Activated naive CD8-positive, alpha-beta T cell treated with anti-CD3 and anti-CD28 coated beads for 36 hours (primary cell): ENCODE measurements at places on chromosomes 3 and 15. TPM values are rescaled to one million over a fixed set of nuclear protein-coding genes. Genes with fewer than 3 reads are reported as not detected.

C2CD4A gene
- total RNA-seq = 0.20 TPM

DNA sequence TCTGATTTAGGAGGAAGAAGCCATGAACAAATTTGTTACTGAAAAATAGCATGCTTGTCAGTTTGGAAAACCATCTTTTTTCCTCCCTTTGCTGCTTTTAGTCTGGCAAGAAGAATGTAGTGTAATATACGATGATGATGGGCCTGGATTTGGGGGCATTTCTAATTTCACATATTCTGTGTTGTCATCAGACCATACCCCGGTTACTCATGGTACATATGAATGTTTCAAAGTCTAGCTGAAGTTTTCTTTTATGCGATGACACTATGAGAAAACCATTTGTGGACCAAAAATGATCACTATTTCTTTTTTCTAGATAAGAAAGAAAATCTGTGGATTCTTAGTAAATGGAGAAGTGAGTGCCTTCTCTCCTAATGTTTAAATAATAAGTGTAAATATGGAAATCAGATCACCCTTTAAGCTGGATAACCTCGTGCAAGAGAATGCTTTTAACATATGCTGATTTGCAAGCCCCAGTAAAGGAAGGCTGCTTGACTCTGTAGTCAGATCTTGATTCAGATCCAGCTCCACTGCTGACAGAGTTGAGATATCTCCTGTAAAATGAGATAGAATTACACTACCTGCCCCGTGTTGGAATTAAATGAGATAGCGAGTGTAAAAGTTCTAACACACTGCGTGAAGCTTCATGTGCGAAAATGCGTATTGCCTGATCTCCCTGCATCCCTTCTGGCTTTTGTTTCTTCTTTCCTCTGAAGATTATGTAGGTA, 3.0 kb downstream of the MEF2A start:
- DNase-seq = no peak

DNA sequence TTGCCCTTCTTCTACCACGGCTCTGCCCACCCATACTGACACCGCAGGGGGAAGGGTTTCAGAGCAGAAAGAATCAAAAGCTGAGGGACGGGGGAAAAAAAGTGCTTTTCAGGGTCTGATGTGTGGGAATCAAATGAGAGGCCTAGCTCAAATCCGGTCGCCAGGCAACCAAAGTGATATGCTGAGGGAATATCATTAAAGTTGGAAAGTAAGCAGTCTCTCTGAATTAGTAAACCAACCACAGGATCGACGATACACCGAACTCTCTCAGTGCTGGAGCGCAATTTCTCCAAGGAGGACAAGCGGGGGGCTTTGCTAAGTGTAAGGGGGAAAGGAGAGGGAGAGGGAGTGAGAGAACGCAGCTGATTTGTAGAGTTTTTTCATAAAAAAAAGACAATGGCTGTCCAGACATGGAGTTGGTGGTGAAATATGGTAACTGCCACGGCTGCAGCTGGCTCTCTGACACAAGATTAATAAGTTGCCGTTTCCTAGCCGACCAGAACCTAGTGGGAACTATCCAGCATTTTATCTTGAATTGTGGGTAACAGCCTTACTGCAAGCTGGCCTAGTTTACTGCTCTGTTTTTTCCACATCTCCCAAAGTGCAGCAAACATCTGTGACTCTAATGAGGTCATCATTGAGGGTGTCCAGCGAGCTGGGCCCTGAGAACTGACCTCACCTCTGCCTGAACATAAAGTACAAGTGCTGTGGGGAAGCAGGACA, 530.2 kb downstream of the SOX2 start:
- DNase-seq = no peak

- DNase-seq = no peak
Observed at GRCh38 chr3:58526515-58526957, 10.5 kb downstream of the ACOX2 start.

GRCh38 chr3:14474363-14475081, 65.6 kb downstream of the GRIP2 start:
- DNase-seq = no peak

GRCh38 chr15:75927601-75928000, 23.9 kb downstream of the FBXO22 start:
- no peak for DNase-seq

PLA2G4B gene
- total RNA-seq = 2.2 TPM

EPHB3 gene
- total RNA-seq = 0.16 TPM

DNA sequence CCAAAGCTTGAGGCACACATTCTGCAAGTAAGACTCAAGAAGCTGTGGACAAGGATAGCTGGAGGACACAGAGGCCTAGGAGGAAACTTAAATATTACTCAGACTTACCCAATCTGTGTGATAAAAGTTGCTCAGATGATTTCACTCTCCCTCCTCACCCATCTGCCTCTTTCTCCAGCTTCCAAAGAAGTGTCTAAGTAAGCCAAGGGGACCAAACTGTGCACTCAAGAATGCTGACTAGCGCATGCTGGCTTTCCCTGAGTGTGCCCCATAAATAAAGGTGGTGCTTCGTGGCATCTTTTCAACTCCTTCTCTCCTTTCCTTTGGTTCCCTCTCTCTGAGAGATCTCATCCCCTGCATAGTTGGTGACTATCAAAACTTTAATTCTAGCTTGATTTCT, 211.0 kb upstream of the LMCD1 start:
- DNase-seq = no peak

GTPBP8 gene
- 31.6 TPM for total RNA-seq

DNA sequence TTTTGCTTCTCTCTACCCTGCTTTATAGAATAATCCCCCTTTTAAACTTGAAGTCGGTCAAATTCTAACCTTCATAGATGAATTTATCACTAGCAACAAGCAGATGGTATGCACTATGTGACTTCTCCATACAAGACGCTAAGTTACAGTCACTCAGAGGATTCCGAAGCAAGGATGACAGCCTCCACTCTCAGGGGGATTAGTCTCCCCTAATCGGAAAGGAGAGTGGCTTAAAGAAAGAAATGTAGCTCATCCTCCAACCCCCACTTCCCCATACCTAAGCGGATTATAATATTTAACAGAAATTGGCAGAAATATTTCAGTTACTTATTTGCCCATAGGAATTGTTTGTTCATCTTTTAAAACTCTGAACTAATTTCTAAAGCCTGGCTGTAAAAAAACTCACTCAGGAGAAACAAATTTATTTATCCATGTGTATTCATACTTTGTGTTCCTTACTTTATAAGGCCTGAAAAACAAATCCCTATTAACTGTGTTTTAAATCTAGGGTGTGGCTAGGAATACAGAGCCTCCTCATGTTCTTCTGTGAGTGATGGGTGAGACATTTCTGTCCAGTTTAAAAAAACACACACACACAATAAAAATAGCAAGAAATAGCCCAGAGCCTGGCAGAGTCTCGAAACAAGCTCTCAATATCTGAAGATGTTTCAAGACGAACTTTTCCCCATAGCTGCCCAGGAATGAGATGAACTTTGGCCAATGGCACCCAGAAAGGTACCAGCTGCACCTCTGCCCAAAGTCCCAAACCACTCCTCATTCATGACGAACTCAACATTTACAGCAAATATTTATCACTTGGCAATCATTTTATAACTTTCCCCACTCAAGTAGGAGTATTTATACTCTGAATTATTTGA, 18.7 kb downstream of the SIAH2 start:
- DNase-seq = no peak

ABHD10 gene
- 56.2 TPM for total RNA-seq
